ENCODE measurements at places on chromosomes 2 and 18.

DNA sequence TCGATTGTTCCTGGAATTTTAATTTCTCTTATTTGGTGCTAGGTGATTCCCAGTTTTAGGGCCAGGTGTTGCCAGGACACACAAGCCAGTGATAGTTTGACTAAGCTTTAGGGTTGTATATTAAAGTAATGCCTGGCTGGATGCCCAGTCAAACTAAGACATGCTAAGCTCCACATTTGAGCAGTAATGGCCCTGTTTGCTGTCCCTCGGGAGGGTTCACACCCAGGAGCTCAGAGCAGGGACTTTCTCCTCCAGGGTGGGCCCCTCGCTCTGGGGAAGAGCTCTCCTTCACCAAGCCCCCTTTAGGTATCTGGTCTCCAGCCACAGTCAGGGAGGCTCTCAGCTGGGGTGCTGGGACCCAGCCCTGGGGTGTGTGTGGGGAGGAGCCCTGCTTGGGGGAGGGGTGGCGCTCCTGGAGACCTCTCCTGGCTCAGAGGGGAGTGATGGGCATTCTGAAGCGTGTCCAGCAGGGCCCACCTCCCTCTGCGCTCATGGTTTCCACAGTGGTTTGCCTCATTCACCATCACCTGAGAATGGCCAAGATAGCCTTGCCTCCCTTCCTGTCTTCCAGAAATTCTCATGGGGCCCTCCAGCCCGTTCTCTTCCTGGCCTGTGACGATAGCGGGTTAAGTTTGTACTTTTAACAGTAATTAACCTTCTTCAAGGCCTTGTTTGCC, 31.7 kb downstream of the INPP4A start:
- DNase-seq, result peak; percentile 9

GRCh38 chr2:172811027-172811426, 75.4 kb downstream of the RAPGEF4 start:
- DNase-seq, result no peak

- no peak for DNase-seq
These were observed 298.9 kb upstream of the TRIB2 start for GRCh38 chr2:12417786-12418185.

GRCh38 chr2:238387332-238387731, 39.4 kb upstream of the ASB1 start:
- no peak for DNase-seq

All from ACHN (cell line).